ENCODE measurements at places on chromosomes 16 and 17.

GRCh38 chr17:8062435-8062806 is 23.6 kb downstream of the ALOX15B start:
- DNase-seq: no peak

DNA sequence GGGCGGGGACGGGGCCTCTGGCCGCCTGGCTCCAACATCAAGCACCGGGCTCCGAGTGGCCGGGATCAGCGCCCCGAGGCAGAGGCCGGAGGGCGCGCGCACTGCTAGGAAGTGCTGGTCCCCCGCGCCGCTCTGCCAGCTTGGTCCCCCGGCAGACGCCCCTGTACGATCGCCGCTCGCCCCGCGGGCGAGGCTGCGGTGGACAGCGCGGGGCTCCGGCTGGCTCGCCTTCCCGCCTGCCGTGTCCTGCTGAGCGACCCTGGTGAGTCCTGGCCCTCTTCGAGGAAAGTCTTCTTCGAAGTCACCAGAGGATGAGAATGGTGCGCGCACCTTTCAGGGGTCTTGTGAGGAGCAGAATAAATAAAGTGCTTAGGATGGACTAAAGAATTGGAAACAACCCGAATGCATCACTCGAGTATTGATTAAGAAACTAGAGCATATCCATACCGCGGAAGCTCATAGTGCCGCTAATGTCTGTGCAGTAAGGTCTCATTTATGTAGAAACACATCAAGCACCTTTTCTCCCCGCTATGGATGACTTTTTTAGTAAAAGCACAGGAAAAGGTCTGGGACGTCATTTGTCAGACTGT is 392 bp downstream of the ZNF213 start:
- DNase-seq: no peak

DNA sequence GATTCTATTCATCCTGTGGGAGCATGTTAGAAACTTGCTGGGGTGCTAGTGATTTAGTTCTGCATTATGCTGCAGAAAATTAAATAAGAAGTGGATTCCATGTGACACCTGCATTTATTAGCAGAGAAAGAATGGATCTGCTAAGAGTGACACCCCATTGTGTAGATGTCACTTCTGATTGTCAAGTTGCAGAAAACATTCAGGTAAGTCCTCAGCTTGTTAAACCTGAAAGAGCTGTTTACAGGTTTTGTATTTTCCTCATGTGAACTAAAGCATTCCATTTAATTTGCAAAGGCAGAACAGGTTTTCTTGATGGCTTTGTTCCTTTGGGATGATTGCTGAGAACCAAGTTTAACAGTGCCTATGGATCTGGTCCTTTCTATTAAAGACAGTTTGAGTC is 238.7 kb downstream of the ABCC12 start:
- no peak for DNase-seq

GRCh38 chr17:9725575-9725974 is 65.8 kb downstream of the DHRS7C start:
- DNase-seq: no peak

GRCh38 chr16:87487361-87487924 is 5.4 kb downstream of the ZCCHC14 start:
- peak; percentile 83 for DNase-seq

DNA sequence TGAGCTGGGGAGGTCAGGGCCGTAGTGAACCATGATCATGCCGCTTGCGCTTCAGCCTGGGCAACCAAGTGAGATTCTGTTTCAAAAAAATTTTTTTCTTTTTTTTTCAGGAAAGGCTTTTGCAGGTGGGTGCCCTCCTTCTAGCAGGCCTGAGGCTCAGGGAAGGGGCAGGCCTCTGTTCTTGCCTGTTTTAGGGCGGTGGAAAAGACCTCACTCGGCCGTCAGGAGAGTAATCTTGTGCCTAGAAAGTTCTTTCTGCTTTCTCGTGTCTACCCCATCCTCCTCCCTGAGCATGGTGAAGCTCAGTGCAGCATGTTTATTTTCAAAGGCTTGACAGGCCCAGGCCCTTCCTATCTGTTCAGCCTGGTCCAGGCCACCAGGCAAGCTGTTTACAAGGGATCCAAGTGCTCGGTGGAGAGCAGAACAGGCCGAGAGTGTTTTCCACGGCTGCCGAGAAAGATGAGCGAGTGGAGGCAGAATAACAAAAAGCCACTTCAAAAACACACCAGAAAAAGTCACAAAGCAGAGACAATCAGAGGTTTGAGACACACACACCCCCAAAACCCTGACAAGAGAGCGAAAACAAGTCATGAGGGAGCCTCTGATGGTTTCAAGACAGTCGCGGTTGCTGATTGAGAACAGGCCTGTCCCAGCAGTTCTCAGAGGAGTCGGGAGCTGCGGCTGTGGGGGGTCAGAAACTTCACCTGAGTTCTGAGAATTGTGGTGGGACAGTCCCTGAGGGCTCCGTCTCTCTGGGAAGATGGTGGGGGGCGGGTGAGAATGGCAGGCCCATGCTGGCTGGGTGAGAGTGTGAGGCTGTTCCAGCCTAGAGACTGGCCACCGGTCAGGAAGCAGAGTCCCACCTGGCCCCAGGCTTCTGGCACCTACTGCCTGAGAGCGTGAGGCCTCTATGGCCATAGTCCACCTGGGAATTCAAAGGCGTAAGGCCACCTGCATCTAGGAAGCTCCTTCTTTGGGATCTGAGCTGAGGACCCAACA is 37.5 kb upstream of the CCR7 start:
- DNase-seq: no peak

- DNase-seq: no peak
Measured at GRCh38 chr16:1163567-1164055, 10.7 kb downstream of the CACNA1H start.

GRCh38 chr16:381012-381788 is 578 bp downstream of the PGAP6 start:
- DNase-seq: peak; percentile 19

All from inflammatory macrophage treated with lipopolysaccharide for 1 hour (primary cell).